ENCODE measurements at places on chromosomes 6 and 20. TPM values are rescaled to one million over a fixed set of nuclear protein-coding genes. Genes with fewer than 3 reads are reported as not detected.

GRCh38 chr6:159805440-159806020 is 5.5 kb downstream of the PNLDC1 start:
- H3K4me3 ChIP-seq: no peak overlapping the region
- no peaks in the 10 kb centered on the region for H3K36me3 ChIP-seq
- DNase-seq: no peak
- H3K27me3 ChIP-seq: no peaks in the 10 kb centered on the region
- no peaks in the 10 kb centered on the region for H3K4me1 ChIP-seq

DNA sequence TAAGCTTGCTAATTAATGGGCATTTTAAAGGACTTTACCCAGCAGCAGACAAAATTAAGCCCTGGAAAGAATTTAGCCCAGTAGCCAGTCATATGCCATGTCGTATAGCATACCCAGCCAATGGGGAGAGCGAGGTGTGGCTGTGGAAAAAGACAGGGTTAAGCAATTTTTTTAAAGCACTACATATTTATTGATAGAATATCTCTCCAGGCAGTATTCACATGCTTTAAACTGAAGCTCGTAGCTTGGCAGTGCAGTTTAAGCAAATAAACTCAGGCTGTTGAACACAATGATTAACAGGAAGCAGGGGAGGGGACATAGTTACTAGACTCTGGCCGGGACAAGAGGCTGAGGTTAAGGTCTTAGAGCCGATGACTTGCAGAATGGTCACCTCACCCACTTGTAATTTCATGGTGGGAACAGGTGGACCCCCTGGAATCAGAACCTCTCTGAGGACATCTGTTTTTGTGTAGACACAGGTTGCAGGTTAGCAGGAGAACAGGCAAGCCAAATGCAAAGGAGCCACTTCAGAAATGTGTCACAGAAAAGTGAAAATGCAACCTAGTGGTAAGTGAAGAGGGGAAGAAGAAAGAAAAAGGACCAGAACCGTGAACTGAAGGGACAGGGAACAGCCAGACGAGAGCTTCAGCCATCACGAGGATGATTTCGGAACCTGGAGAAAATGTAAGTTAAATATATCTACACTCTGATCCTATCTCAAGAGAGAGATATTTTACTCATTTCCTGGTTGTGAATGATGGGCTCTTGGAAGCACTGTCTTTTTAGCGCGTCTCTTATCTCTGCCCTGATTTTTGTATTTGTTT is 7.2 kb downstream of the GCNT2 start:
- H3K4me3 ChIP-seq: peak overlapping the region; percentile 8
- no peak overlapping the region for H3K27ac ChIP-seq
- DNase-seq: no peak
- no peaks in the 10 kb centered on the region for H3K27me3 ChIP-seq
- no peaks in the 10 kb centered on the region for H3K36me3 ChIP-seq

DNA sequence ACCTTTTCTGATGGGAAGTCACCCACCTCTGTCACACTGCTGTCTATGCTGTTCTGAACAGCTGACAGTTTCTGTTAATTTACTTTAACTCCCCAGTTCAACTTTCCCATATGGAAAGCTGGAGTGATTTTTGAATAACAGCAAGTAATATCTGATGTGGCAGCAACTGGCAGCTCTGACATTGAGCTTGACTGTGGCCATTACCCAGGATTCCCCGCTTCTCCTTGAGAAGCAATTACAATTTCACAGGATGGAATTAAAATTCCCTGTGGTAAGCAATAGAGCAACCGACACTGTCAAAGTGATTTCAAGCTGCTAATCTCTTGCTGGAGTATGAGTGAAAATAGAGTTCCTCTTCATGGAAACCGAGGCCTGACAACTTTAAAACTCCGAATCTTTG is 348.1 kb upstream of the SOX4 start:
- H3K27me3 ChIP-seq: no peaks in the 10 kb centered on the region
- DNase-seq: no peak
- H3K27ac ChIP-seq: no peak overlapping the region
- no peak overlapping the region for H3K4me3 ChIP-seq

- H3K27ac ChIP-seq: no peak overlapping the region
- no peaks in the 10 kb centered on the region for H3K36me3 ChIP-seq
- DNase-seq: no peak
- H3K4me1 ChIP-seq: peaks cover 9% of the 10 kb centered on the region
- H3K27me3 ChIP-seq: no peaks in the 10 kb centered on the region
Observed at GRCh38 chr6:154292855-154293519, 63.6 kb downstream of the IPCEF1 start.

DNA sequence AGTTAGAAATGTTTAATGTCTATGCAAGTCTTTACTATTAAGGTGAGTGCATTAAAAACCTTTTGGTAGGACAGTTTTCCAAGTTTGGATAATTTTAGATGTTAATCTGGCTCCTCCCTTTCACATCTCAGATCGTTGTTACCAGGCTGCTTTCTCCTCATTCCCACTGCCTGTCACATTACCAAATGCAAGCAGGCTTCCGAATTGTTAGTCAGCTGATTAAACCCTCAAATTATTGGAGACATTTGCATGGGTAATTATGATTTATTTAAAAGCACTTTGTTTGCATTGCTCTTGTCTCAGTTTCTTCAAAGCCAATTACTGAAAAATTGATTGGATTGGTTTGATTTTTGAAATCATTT is 816.5 kb downstream of the KIF16B start:
- peaks cover 2% of the 10 kb centered on the region for H3K4me1 ChIP-seq
- no peak overlapping the region for H3K27ac ChIP-seq
- DNase-seq: no peak
- no peak overlapping the region for H3K4me3 ChIP-seq
- no peaks in the 10 kb centered on the region for H3K27me3 ChIP-seq

GRCh38 chr20:25317351-25318075 is 69.6 kb downstream of the PYGB start:
- H3K4me1 ChIP-seq: no peaks in the 10 kb centered on the region
- no peak for DNase-seq
- no peak overlapping the region for H3K4me3 ChIP-seq
- H3K27me3 ChIP-seq: no peaks in the 10 kb centered on the region

GRCh38 chr6:169079650-169080049 is 174.0 kb downstream of the THBS2 start:
- DNase-seq: no peak
- H3K27ac ChIP-seq: no peak overlapping the region
- no peak overlapping the region for H3K4me3 ChIP-seq
- no peaks in the 10 kb centered on the region for H3K36me3 ChIP-seq

DNA sequence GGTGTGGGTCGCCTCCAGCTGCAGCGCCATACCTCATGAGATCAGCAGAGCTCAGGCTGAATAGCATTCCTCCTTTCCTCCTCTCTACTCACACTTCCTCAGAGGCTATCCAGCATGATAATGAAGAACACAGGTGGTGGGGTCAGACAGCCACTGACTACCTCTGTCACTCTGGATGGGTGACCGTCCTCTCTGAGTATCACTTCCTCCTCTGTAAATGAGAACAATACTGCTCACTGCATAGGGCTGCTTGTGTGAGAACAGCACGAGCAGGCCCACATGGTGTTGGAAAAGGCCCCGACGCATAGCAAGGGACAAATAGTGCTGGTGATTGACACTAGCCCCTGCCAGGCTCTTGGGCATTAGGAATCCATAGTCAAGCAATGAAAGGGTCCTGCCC is 239.1 kb downstream of the PRKN start:
- H3K36me3 ChIP-seq: no peaks in the 10 kb centered on the region
- H3K4me3 ChIP-seq: no peak overlapping the region
- H3K27ac ChIP-seq: no peak overlapping the region
- H3K27me3 ChIP-seq: no peaks in the 10 kb centered on the region
- H3K4me1 ChIP-seq: peaks cover 1% of the 10 kb centered on the region

- no peak overlapping the region for H3K27ac ChIP-seq
- H3K4me3 ChIP-seq: no peak overlapping the region
- DNase-seq: no peak
- H3K4me1 ChIP-seq: no peaks in the 10 kb centered on the region
Observed at GRCh38 chr6:84536885-84537638, 227.3 kb downstream of the TBX18 start.

DNA sequence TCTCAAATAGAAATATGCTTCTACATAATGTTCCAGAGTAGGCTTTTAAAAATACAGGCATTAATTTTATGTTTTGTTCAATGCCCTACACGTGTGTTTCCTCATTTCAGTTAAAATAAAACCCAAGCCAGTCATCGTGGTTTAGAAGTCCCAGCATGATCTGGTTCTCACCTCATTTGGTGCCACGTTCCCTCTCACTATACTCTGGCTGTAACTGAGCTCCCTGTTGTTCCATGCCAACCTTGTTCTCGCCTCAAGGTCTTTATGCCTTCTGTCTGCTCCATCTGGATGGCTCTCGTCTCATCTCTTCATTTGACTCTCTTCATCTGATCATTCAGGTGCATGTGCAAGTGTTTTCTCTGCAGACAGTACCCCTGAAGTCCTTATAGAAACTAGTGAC is 32.6 kb downstream of the HDGFL1 start:
- DNase-seq: no peak
- H3K27ac ChIP-seq: no peak overlapping the region
- H3K27me3 ChIP-seq: no peaks in the 10 kb centered on the region
- H3K4me1 ChIP-seq: no peaks in the 10 kb centered on the region
- H3K4me3 ChIP-seq: no peak overlapping the region

DNA sequence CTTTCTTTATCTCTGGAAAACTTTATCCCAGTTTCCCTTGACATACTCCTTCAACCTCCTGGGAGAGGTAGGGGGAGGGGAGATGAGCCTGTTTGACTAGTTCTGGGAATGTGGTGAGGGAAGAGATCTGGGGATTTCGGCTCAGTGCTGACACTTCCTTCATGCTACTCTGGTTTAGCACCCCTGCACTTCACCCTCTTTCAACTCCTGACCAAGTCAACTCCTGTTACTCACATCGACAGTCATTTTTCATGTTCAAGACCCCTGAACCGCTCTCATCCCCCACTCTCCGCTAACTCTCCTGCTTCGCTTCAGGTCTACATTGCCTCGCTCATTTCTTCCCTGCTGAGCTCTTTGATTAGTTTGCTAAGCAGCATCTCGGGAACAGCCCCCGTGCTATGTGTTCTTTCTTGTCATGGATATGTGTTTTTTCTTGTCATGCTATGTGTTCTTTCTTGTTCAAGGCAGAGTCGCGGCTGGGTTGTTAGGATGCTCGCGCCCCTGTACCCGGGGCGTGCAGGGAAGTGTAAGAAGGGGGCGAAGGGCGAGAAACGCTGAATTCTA is 16.6 kb upstream of the TRIM27 start:
- peak overlapping the region; percentile 81 for H3K27ac ChIP-seq
- peak; percentile 55 for DNase-seq
- H3K4me3 ChIP-seq: peak overlapping the region; percentile 67
- peaks cover 2% of the 10 kb centered on the region for H3K4me1 ChIP-seq
- no peaks in the 10 kb centered on the region for H3K27me3 ChIP-seq

- H3K4me3 ChIP-seq: no peak overlapping the region
- no peaks in the 10 kb centered on the region for H3K36me3 ChIP-seq
- no peak for DNase-seq
- no peaks in the 10 kb centered on the region for H3K27me3 ChIP-seq
- peaks cover 6% of the 10 kb centered on the region for H3K4me1 ChIP-seq
- no peak overlapping the region for H3K27ac ChIP-seq
Observed at GRCh38 chr6:156994215-156995076, 217.3 kb downstream of the ARID1B start.

DNA sequence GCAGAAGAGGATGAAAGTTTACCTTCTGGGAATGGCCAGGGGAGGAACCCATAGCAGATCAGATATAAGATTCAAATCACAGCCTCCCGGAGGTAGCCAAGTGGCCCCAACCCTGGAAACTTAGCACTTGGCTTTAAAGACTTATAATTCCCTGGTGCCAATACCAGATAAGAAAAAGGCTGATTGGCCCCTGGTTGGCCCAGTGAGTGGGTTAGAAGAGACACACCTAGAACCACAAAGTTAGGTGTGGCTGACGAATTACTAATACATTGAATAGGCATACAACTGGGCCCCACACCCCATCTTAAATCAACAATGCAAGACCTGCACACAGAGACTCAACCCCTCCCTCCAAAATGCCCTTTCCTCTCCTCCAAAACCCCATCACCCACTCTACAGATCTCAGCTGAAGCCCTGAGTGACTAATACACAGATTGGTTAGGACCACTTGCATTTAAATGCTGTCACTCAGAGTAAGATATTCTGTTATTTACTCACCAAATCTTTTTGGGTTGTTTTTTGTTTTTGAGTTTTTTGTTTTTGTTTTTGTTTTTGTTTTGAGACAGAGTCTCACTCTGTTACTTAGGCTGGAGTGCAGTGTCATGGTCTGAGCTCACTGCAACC is 315.4 kb upstream of the JARID2 start:
- H3K36me3 ChIP-seq: no peaks in the 10 kb centered on the region
- no peaks in the 10 kb centered on the region for H3K27me3 ChIP-seq
- no peak overlapping the region for H3K4me3 ChIP-seq

GRCh38 chr20:61536671-61537070 is 284.6 kb downstream of the CDH4 start:
- no peak for DNase-seq
- H3K4me1 ChIP-seq: no peaks in the 10 kb centered on the region
- no peak overlapping the region for H3K4me3 ChIP-seq
- H3K27me3 ChIP-seq: no peaks in the 10 kb centered on the region
- no peaks in the 10 kb centered on the region for H3K36me3 ChIP-seq

GRCh38 chr6:98828941-98829411 is 5.4 kb upstream of the POU3F2 start:
- H3K4me3 ChIP-seq: no peak overlapping the region
- H3K36me3 ChIP-seq: no peaks in the 10 kb centered on the region
- H3K27me3 ChIP-seq: peaks cover 6% of the 10 kb centered on the region
- H3K27ac ChIP-seq: no peak overlapping the region

- H3K4me3 ChIP-seq: no peak overlapping the region
- H3K36me3 ChIP-seq: no peaks in the 10 kb centered on the region
- H3K4me1 ChIP-seq: no peaks in the 10 kb centered on the region
- DNase-seq: no peak
- no peak overlapping the region for H3K27ac ChIP-seq
Observed at GRCh38 chr20:61263084-61263695, 11.1 kb downstream of the CDH4 start.

GRCh38 chr6:165231177-165231576 is 78.2 kb downstream of the C6orf118 start:
- no peaks in the 10 kb centered on the region for H3K27me3 ChIP-seq

DNA sequence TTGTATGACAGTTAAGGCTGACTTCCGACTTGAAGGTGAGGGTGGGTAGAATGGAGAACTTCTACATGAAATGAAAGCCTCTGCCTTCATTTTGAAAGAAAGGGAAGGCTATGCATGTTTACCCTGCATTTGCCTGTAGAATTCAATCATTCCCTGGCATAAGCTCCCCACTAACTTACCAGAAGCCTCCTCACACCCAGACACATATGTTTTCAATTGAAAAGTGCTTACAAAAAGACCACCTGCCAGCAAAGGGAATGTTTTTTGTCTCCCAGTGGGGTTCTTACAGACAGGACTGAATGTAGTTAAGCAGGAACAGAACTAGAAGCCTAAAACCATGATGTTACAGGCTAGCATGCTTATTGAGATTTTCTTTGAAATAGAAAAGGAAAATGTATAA is 392.1 kb upstream of the HSF2 start:
- H3K27ac ChIP-seq: no peak overlapping the region
- H3K27me3 ChIP-seq: no peaks in the 10 kb centered on the region
- DNase-seq: no peak
- no peak overlapping the region for H3K4me3 ChIP-seq
- H3K4me1 ChIP-seq: no peaks in the 10 kb centered on the region

FBXO5 gene
- 6.7 TPM for total RNA-seq

SOBP gene
- total RNA-seq: 30.2 TPM

SOX12 gene
- total RNA-seq: 8.2 TPM

AGER gene
- total RNA-seq: 8.1 TPM

FLRT3 gene
- total RNA-seq: 4.8 TPM

DSP gene
- total RNA-seq: 3.9 TPM

MRPS18A gene
- 21.9 TPM for total RNA-seq

RIMS4 gene
- total RNA-seq: 13.7 TPM

HFE gene
- total RNA-seq: 4.2 TPM

SUMO4 gene
- 5.0 TPM for total RNA-seq

ASCC3 gene
- total RNA-seq: 22.0 TPM

All from ovary (tissue), 10 donors.